NCI-H1417 (cell line): ENCODE measurements at places on chromosomes 2 and 18.

DNA sequence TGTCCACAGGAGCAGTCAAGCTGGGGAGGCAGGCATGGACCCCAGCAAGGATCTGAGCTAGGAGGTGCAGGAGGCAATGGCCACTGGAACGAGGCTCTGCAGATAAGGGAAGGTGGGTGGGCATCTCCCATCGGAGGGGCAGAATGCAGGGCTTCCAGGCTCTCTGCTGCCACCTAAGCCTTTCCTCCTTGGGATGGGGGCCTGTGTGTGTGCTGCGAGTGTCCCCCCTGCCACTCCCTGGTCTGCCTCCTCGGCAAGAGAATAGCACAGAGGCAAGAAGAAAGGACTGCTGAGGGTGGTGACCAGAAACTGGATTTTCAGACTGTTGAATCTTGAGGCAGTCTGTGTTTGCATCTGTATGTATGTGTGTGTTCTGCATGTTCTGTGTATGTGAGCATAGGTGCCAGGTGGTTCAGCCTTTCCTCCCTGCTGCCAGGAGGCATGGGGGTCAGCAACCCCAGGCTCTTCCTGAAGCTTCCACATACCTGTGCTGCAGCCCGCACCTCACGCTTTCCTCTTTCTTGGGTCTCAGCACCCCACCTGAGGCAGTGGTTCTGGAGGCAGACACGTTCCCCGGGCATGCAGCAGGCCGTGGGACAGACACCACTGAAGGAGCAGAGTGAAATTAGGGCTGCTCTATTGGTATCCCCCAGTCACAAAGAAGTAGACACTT lies 86.7 kb downstream of the EPAS1 start:
- DNase-seq: no peak

- peak; percentile 35 for DNase-seq
These were observed 340.1 kb downstream of the CLIP4 start for GRCh38 chr2:29455200-29455860.

- DNase-seq: no peak
These were observed 12.2 kb downstream of the LPIN1 start for GRCh38 chr2:11758647-11759046.

DNA sequence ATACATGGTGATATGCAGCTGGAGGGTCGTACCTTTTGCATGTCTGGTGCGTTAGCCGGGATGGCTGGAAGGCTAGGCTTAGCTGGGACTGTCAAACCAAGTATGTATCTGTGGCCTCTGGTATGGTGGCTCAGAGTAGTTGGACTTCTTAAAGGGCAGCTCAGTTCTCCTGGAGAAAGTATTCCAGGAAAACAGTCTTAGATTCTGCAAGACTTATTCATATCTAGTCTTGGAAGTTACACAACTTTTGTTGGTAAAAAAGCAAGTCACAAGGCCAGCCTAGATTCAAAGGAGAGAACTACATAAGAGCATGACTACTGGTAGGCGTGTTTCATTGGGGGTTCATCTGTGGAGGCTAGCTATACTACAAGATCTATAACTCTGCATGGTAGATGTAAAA lies 45.5 kb downstream of the EML4 start:
- no peak for DNase-seq

- DNase-seq: no peak
These were observed 101.7 kb upstream of the FZD7 start for GRCh38 chr2:201931951-201932350.

GRCh38 chr2:238698451-238699306 lies 149.2 kb upstream of the TWIST2 start:
- DNase-seq: no peak

DNA sequence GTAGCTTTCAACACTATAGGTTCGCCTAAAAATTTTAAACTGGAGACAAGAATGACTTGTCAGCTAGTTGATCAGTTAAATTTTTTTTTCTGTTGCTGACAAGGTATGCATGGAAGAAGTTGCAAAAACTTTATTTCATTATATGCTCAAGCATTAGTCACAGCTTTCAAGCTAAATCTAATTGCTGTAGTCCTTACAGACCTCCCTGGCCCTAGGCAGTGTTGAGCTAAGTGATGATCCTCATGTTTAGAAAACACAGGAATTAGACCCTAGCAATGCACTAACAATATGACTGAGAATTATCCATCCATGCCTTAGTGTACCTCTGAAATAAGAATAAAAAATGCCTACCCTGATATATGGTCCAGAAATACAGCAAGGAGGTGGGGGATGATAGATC lies 253.4 kb downstream of the SP3 start:
- no peak for DNase-seq

GRCh38 chr2:181578829-181579228 lies 78.1 kb downstream of the CERKL start:
- no peak for DNase-seq

- no peak for DNase-seq
These were observed 1566.9 kb upstream of the PIK3C3 start for GRCh38 chr18:40388121-40388520.

DNA sequence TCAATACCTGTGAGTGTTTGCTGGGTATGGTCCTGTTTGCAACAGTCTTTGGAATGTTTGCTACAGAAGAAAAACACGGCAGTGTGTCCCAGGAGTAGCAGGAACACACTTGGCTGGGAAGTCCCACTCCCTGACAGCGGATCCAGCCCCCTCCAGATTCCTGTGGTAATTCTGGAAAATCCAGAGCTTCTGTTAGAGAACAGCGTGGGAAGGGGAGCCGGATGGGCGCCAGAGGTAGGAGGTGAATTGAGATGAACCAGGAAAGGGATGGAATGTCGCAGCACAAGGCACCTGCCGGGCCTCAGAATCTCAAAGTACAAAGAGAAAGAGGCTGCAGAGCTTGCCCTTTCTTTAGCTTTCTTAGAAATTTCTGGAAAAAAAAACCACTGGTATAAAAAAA lies 221.9 kb downstream of the MYT1L start:
- no peak for DNase-seq

DNA sequence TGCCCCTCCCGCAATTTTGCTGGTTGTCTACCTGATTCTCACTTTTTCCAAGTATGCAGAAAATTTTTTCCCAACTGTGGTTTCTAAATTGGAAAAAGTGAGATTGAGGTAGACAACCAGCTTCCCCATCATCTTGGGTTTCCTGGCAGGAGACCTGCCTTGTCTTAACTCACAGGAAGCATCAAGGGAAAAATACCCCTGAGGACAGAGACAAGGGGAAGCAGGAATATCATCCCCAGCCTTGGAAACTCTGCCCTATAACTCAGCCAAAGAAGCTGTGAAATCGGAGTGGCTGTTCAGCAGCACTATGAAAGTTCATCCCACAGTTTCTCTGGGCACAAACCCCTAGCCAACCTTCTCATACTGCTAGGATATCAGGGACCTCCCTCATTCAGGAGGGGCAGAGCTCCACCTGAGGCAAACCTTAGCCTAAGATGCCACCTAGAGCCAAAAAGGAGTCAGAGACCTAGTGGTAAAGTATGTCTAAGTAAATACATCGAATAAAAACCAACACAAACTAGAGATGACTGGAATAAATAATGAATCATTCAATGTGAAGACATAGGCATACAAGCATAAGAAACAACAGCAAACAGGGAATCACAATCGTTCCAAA lies 68.2 kb downstream of the ZSWIM2 start:
- DNase-seq: peak; percentile 54

GRCh38 chr2:70959271-70959761 lies 19.1 kb upstream of the ANKRD53 start:
- no peak for DNase-seq

GRCh38 chr2:20186078-20186854 lies 38.7 kb downstream of the SDC1 start:
- no peak for DNase-seq

- no peak for DNase-seq
These were observed 135.3 kb upstream of the GLI2 start for GRCh38 chr2:120600335-120600734.

- no peak for DNase-seq
These were observed 30.7 kb upstream of the FOXI3 start for GRCh38 chr2:88483200-88483599.

DNA sequence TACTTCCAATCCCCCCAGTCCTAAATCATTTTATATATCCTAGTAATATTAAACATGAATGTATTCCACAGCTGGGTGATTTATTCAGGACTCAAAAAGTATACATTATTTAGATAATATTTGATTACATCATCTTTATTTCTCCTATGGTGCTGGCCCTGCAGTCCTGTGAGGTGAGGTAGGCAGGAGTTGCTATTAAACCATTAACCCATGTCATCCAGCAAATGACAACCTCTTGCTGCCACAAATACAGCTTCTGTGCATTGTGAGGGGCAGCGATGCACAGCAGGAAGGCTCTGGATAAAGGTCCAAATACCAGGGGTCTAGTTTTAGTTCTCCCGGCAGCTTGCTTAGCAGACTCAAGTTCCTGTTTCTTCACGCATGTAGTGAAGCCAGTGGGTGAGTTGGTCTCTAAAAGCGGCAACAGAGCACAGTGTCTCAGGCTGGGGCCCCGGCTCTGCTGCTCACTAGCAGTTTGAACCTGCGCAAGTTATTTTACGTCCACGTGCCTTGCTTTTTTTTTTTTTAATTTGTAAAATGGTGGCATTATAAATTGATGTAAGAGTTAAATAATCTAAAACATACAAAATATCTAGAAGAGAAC lies 36.1 kb downstream of the INSIG2 start:
- no peak for DNase-seq

- DNase-seq: peak; percentile 77
These were observed 145.6 kb downstream of the FAM161A start for GRCh38 chr2:61707984-61708852.

GRCh38 chr2:134039912-134040581 lies 213.8 kb upstream of the MGAT5 start:
- DNase-seq: no peak
